ENCODE measurements at places on chromosomes 5 and 9.
A peak's percentile ranks its signal among the peaks of the same experiment; 100 is the strongest.

DNA sequence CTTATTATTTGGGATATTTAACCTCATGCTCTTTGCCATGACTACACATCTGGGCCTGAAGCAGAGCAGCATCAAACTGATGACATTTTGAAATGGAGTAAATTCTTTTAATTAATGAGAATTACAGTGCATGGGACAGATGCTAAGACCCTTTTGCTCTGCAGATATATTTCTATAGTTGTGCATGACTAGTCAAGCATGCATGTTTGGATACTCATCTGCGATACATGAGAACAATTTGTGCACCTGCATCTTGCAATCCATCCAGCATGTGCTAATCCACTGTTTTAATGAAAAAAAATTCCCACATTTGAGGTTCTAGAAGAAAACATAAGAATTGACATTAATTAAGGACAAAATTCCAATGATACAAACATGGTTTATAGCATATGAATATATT lies 1047.6 kb upstream of the ACO1 start:
- no peak for DNase-seq

DNA sequence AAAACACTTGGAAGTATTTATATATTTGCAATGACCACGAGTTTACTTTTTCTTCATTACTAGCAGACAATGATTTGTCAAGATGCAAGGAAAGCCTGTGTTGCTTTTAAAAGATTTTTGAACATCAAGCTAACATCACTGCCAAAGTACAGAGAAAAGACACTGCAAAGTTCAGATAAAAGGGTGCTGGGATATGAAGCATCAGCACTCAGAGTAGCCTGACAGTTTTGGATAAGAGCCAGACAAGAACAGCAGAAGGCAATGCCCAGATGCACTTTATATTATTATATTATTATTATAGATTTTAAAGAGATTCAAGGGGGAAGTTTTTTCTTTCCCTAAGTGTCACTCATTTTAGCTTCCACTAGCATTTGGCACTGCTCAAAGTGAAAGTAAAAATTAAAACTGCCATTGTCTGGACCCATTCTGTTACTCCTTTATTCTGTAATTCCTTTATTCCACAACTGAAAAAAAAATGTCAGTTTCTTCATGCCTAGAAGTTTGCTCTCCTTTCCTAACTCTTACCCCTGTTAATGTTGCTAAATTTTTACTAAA lies 240.6 kb downstream of the EFNA5 start:
- DNase-seq: no peak

DNA sequence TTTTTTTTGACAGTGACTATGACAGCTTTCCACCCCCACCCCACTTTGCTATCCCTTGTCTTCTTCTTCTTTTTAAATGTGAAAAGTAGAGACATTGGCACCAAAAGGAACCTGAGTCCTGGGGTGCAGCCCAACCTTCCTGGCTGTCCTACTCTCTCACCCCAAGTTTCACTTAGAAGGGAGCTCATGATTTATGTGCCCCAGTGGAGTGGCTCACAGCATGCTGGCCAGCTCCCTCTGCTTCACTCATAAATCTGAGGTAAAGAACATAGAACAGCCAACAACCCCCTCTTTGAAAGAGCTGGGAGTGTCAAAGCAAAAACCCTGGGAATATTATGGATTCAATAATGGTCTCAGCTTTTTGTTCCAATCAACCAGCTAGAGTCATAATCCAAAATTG lies 196.3 kb upstream of the DAPK1 start:
- no peak for DNase-seq

GRCh38 chr5:132425009-132425937 lies 55.8 kb downstream of the SLC22A5 start:
- DNase-seq: no peak

DNA sequence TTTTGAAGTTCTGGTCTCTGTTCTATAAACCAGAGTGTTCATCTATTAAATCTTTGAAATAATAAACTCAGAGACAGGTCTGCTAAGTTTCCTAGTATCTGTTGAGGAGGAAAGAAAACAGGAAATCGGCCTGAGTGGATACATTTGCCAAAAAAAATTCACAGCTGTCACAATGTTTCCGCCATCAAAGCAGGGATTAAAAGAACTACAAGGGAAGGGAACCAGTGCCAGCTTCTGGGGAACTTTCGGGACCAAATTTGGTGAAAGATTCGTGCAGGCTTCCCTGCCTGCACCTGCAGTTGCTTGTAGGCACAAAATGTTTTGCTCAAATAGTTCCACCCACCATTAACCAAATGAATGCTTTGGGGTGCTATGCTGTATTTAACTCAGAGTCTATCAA lies 267.5 kb downstream of the MSX2 start:
- DNase-seq: peak; percentile 24

DNA sequence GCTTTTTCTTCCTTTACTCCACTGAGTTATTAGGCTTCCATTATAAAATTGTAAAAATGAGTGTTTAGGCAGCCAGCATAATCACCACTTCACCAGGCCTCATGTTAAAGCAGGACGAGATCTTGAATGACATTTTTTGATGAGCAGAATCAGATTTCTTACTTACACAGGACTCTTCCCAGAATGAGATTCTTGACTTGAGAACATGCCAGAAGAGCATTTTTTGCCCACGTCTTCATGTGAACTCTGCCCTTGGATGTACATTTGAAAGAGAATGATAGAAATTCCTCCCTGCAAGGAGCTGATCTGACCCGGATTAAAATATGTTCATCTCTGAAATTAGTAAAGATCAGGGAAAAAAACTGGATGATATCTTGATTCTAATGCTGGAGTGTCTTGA lies 212.1 kb upstream of the ADRA1B start:
- no peak for DNase-seq

GRCh38 chr5:43040287-43041098 lies at the start of gene ANXA2R:
ANXA2R (minus strand) TSS chr5:43040319; CDS start chr5:43040046, 273 bp downstream.
- peak; percentile 97 for DNase-seq

GRCh38 chr5:160427607-160428006 lies 6.0 kb downstream of the PTTG1 start:
- DNase-seq: no peak

DNA sequence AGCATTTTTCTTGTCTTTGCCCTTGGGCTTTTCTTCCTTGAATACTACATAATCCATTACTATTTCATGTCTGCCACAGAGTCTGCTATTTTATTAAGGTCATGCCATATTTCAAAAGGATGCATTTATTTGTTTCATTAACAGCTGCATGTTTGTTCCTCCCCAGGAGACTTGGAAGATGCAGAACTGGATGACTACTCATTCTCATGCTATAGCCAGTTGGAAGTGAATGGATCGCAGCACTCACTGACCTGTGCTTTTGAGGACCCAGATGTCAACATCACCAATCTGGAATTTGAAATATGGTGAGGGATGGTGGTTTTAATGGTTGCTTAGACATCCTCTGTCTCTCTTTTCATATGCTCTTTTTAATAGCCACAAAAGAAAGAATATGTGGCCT lies 4.0 kb downstream of the IL7R start:
- DNase-seq: peak; percentile 14

DNA sequence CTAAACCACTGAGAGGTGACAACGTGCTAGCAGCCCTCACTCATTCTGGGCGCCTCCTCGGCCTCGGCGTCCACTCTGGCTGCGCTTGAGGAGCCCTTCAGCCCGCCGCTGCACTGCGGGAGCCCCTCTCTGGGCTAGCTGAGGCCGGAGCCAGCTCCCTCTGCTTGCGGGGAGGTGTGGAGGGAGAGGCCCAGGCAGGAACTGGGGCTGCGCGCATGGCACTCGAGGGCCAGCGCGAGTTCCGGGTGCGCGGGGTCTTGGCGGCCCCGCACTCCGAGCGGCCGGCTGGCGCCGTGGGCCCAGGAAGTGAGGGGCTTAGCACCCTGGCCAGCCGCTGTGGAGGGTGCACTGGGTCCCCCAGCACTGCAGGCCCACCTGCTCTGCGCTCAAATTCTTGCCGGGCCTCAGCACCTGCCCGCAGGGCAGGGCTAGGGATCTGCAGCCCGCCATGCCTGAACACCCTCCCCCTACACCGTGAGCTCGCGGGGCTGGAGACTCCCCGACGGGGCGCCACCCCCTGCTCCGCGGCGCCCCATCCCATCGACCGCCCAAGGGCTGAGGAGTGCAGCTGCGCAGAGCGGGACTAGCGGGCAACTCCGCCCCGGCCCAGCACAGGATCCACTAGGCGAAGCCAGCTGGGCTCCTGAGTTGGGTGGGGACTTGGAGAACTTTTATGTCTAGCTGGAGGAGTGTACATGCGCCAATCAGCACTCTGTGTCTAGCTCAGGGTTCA lies 11.8 kb upstream of the UBE2D2 start:
- no peak for DNase-seq

- no peak for DNase-seq
These were observed 368.3 kb downstream of the SPATA31D1 start for GRCh38 chr9:82356871-82357270.

Measured in eye (tissue), 1 donor.